ENCODE measurements at places on chromosomes 2 and 18.

- DNase-seq: no peak
These were observed 14.1 kb upstream of the KLF11 start for GRCh38 chr2:10028988-10029874.

DNA sequence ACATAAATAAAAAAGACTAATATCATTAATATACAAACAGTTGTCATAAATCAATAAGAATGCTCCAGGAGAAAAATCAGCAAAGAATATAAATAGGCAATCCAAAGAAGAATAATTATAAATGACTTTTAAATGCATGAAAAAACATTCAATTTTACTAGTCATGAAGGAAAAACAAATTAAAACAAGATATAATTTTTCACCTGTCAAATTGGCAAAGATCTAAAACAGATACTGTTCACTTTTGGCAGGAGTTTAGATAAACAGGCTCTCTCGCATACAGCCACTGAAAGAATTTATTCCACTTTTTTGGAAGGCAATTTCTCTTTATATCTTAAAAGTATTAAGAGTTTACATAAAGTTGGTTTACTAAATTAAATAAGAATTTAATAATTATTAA is 176.8 kb upstream of the SETBP1 start:
- no peak for DNase-seq

DNA sequence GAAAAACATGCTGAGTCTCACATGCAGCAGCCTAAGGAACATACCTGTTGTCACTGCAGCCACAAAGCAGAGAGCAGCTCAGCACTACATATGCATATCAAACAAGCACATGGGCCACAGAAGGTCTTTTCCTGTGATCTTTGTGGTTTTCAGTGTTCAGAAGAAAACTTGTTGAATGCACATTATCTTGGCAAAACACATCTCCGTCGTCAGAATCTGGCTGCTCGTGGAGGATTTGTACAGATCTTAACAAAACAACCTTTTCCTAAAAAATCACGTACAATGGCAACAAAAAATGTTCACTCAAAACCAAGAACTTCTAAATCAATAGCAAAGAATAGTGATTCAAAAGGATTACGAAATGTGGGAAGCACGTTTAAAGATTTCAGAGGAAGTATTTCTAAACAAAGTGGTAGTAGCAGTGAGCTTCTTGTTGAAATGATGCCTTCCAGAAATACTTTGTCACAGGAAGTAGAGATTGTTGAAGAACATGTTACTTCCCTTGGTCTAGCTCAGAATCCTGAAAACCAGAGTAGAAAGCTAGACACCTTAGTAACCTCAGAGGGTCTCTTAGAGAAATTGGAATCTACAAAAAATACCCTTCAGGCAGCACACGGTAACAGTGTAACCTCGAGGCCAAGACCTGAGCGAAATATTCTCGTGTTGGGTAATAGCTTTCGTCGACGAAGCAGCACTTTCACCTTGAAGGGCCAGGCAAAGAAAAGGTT is 34.1 kb downstream of the ZNF407 start:
- no peak for DNase-seq

DNA sequence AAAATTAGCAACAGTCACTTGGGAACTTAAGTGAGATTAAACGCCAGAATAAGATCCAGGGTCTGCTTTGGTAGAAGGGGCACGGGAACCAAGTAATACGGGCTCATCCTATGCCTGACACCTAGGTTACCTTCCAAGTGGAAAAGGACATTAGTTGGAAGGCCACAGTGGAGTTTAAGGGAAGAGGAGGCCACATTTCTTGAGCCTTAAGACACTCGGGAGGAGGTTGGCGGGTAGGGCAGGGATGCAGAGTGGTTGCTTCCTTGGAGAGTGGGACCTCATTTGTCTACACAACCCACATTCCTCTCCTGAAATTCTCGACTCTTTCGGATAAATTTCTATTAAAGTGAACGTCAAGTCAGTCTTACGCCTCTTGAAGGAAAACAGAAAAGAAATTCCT is 510 bp upstream of the DNAH6 start:
- DNase-seq: no peak

- no peak for DNase-seq
These were observed 514.9 kb downstream of the PTPRM start for GRCh38 chr18:8081872-8082553.

DNA sequence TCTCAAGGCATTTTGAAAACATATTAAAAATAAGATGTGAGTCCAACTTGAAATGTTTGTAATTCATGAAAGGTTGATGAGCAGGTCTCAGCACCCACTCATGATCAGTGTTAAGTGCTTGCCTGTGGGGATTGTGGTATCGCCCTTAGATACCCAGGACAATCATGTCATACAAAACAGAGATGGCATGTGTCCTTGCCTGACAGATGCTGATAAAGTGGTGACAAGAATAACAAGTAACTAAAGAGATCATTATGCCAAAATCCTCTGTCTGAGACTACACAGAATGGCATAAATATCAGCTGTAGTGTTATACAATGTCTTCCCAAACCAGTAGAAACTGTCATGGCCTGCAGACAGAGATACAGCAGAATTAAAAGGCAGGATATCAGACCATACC is 930.3 kb downstream of the SUCLG1 start:
- DNase-seq: no peak

- DNase-seq: no peak
These were observed 72.6 kb downstream of the GATA6 start for GRCh38 chr18:22241921-22242361.

GRCh38 chr2:36329251-36329650 is 26.3 kb upstream of the CRIM1 start:
- DNase-seq: no peak

All from omental fat pad (tissue), 4 donors.